Stromal cell of bone marrow (primary cell): ENCODE measurements at places on chromosomes 6 and 20.

- no peak for DNase-seq
Observed at GRCh38 chr6:150928882-150929281, 63.4 kb downstream of the MTHFD1L start.

DNA sequence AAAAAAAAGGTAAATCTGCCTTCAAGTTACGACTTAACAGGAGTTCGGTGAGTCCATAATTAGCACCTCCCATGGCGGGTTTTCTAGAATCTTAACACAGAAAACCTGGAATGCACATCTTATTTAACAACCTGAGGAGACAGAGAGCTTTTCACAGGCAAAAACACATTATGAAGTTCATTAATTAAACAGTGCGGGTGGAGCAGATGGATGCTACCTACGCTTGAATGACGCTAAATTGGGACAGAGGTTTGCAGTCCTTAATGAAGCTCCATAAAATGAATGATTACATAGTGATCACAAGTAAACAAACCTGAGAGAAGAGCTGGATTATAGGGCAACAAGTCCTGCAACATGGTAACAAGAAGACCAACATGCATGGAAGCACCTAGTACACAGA lies 81.0 kb downstream of the INSM1 start:
- DNase-seq, result no peak

GRCh38 chr6:6654599-6655575 lies 66.4 kb downstream of the LY86 start:
- no peak for DNase-seq

DNA sequence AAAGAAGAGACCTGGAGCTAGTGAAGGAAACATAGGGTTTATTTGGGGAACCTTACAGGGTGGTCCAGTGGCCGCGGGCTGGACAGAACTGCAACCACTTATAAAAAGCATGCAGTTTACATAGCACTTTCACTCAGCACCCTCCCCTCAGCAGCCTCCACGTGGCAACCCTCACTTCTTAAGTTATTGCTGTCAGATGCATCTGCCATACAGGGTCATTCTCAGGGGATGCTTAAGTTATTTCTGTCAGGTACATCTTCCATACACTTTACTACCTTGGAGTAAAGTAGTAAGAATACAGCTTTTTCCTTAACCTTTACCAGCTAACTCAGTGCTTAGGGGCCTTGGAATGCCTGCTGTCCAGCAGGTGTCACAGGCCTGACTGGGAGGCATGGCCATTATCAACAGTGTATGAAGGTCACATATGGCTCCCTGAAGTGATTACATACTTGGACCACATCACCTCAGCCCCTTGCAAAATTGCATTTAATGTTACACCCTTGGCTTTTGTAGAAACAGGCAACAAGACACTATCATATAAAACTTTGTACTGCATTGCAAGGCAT lies 2.0 kb upstream of the NOL7 start:
- no peak for DNase-seq

- DNase-seq, result no peak
Observed at GRCh38 chr20:31570021-31570463, 35.0 kb upstream of the ID1 start.

DNA sequence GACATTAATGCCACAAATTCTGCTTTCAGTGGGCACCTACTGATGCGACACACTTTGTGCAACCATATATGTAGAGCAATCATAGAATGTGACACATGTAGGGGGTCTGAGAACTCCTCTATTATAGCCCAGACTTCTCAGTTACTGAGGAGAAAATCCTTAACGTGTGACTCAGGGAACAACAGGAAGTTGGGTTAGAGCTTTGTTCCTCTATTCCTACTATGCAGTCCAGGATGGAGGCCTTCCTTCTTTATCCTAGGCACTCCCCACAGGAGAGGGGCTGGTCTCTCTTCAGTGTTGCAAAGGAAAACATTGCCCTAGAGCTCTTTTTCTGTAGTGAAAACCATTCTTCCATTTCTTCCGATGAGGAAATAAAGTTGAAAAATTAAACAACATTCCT lies 39.6 kb upstream of the RCAN2 start:
- DNase-seq, result no peak

GRCh38 chr20:63636752-63637628 lies 10.1 kb upstream of the GMEB2 start:
- DNase-seq, result no peak

DNA sequence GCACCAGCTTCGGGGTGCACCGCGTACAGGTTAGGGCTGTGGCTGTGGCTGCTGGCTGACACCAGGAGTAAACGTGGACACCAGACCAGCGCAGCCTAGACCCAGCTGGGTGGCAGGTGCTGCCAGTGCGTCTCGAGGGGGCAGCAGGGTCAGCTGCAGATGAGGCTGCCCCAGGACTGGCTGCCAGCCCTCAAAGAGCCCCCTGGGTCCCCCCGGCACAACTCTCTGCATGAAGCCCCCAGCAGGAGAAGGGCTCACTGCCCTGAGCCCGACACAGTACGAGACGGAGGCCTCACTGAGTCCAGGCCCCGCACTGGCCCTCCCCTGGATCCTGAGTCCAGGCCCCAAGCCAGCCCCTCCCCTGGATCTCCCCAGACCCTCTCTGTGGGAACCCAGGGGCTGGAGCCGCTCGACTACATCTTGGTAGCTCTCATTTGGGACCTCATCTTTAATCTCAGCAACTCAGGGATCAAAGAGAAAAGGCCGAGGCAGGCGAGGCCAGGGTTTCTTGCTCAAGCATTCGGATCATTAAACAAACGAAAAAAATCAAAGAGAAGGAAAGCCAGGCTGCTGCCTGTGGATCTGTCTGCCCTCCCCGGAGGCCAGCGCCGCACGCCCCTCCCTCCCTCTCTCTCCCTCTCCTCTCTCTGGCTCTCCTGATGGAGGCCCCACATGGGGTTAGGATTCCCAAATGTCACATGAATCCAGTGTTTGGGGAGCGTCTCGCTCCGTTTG lies 7.0 kb upstream of the NKAIN4 start:
- DNase-seq, result no peak

DNA sequence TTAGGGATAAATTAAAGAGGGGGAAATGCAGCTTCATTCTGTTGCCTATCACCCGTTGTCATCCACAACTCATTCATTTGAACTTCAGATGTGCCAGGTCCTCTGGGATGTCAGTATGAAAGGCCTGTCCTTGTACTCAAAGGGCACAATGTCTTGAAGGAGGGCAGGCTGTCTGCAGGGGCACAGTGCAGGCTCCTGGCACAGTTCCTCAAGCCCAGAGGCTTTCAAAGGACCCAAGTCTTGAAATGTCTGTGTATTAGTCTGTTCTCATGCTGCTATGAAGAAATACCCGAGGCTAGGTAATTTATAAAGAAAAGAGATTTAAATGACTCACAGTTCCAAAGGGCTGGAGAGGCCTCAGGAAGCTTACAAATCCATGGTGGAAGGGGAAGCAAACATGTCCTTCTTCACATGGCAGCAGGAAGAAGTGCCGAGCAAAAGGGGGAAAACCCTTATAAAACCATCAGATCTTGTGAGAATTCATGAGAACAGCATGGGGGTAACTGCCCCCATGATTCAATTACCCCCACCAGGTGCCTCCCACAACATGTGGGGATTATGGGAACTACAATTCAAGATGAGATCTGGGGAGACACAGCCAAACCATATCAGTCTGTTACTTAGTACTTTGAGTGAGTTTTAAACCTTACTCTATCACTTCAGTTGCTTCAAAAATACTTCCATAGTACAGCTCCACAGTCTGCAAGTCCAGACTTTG lies 9.4 kb downstream of the SNX9 start:
- no peak for DNase-seq

DNA sequence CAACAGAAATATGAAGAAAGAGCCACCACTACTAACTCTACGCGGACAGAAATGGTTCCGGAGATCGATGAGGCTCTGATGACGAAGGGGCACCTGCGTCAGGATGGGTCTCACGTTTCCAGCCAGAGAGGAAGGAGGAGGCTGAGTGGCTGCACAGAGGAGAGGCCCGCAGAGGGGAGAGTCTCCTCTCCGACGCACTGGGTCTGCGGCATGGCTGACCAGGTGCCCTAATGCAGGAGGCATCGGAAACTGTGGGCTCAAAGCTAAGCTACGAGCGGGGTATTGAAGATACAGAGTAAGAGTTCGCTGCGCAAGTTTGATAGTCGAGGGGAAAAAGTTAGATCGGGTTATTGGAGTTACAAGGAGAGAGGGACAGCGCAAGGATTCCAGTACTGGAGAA lies 69.9 kb downstream of the TTLL2 start:
- DNase-seq, result no peak
